ENCODE measurements at places on chromosomes 6 and 20.

- no peak for DNase-seq
Measured at GRCh38 chr6:3367630-3368029, 89.2 kb downstream of the SLC22A23 start.

- DNase-seq: no peak
Measured at GRCh38 chr20:61659994-61660346, 405.7 kb downstream of the TAF4 start.

DNA sequence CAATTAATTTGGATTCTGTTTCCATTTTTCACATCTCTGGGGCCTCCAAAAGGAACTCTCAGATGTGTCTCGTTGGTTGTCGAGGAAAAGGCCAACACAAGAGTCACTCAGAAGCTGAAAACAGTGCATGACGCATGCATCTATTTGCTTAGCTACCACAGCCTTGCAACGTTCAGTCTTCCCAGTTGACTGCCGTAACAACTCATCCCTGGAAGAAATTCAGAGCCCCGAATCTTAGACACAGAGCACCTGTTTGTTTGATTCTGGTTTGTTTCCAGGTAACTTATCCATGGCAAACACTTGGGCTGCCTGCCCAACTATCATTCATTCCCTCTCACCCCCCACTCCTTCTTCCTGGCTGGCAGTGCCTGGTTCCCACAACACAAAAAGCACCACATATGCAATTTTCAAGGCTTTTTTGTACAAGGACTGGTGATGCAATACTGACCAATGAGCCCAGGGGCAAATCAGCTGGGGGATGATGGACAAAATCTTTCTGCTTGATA is 60.5 kb downstream of the ZMYND8 start:
- DNase-seq: no peak

GRCh38 chr6:16047435-16047990 is 81.4 kb upstream of the MYLIP start:
- no peak for DNase-seq

DNA sequence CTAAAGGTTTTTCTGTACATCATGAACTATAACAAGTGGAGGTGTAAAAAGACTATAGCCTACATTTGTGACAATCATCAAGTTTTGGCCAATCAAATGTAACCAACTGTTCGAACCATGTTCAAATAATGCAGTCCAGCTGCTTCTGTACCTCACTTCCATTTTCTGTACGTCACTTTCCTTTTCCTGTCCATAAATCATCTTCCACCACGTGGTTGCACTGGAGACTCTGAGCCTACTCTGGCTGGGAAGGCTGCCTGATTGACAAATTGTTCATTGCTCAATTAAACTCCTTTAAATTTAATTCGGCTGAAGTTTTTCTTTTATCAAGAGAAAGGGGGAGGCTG is 270.4 kb upstream of the JARID2 start:
- no peak for DNase-seq

DNA sequence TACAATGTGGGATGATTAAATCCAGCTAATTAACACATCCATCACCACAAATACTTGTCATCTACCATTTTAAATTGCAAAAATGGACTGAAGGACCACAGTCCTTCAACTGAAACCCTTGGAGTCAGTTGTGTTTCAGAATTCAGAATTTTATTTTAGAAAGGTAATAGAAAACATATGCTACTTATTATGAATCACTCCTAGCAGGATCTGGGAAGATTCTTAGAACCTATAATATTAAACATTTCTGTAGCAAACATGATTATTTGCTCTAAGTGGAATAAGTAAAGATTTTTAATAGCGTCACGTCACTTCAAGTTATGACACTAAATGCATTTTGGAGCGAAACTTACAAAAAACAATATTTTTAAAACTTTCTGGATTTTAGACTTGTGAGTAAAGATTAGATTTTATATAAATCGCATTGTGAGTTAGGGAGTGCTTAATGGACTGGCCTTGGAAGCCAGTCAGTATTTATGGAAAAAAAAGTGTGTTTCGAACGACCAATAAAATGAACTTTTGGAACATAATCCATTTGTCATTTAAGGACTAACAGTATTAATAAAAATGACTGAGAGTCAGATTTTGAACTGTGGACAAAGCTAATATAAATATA is 71.8 kb upstream of the PHACTR2 start:
- no peak for DNase-seq

DNA sequence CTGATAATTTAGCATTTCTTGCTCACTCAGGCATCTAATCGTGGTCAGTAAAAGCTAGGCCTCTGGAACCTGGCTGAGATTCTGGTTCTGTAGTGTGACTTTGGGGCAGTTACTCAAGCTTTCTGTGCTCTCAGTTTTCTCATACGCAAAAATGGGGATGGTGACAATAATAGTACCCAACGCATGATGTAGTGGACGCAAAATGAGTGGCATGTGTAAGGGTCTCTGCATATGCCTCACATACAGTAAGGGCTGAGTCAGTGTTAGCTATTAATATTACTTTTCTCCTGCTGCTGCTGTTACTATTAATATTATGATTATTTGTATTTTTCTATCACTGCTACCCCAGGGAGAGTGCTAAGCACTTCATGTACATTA is 686 bp downstream of the GINS1 start:
- no peak for DNase-seq

GRCh38 chr20:52832151-52832774 is 139.9 kb upstream of the TSHZ2 start:
- DNase-seq: no peak

DNA sequence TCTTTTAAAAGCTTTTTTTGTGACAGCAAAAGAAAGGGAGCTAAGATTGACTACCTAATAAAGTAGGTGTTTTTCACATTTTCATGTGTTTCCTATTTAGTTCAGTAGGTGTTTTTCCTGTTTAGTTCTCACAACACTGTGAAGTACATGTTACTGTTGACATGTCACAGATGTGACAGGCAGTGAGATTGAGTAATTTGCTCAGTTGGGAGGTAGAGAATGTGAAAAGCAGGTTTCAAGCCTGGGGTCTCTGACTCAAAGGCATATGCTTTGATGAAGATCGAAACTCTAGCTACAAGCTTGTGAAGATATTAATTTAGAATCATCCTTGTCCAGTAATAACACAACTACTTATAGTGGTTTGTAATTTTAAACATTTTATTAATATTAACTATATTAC is 43.1 kb downstream of the SLX4IP start:
- DNase-seq: peak; percentile 26

GRCh38 chr20:8388707-8389106 is 256.6 kb downstream of the PLCB1 start:
- no peak for DNase-seq

- no peak for DNase-seq
Measured at GRCh38 chr6:30211306-30211705, 1.9 kb downstream of the TRIM26 start.

DNA sequence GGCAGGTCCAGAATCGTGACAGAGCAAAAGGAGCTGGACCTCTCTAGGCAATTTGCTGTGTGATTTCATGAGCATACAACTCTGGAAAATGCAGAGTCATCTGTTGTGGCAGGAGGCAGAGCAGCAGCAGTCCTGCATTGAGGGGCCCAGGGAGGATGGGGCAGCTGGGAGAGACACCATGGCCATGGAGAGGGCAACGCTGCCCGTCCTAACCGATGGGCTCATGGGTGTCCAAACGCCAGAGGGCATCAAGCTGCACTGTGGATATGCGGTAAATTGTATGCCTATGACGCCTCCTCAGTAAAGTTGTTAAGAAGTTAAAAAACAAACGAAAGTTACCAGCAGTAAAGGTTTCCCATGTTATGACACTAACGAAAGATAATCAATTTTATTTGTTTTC is 42.2 kb upstream of the DACT2 start:
- DNase-seq: no peak

DNA sequence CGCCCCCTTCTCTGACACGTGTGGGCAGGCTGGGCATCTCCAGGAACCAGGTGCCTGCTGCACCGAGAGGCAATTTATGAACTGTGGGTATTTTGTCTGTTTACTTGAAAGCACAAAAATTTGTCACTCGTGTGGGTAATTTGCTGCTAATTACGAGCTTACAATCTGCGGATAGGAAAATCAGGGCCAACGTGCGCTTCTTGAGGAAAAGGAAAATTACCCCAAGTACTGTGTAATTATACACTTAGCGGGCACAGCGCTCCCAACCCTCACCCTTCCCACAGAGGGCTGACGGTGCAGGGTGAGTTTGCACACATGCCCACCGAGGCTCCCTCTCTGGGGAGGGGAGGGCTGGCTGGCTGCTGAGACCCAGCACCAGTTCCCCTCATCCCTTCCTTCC is 25.3 kb upstream of the MDGA1 start:
- DNase-seq: no peak

GRCh38 chr20:46202766-46203509 is 84.8 kb downstream of the CD40 start:
- no peak for DNase-seq

DNA sequence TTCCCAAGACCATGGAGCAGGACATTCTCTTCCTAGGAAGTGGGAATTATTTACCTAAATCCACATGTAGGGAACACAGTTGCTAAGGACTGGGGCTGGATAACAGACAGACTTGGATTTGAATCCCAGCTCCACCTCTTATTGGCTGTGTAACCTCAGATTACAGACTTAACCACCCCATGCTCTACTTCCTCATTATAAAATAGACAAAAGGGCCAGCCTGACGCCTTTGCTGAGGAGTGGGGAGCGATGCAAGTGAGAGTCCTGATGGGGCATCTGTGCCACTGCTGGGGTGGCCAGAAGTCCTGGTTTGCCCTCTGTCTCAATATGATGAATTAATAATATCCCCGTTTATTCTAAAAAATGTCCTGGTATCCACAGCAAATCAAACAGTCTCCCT is 46.8 kb downstream of the SPATA2 start:
- no peak for DNase-seq

DNA sequence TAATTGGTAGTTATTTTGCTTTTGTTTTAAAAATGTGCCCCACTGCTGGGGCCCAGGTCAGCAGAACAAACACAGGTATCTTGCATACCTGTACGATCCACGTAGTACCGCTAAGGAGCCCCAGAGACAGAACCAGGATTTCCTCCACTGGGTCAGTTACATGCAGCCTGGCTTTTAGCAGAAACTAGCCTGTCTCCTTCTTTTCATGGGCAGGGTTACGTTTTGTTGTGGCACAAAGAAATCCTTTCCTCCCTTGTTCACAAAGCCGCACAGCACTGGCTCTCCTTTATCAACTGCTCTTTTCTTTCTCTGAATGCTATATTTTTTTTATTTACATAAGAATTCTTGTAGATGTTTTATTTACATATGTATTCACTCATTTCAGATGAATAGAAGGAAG is 190.3 kb upstream of the POU3F2 start:
- no peak for DNase-seq

DNA sequence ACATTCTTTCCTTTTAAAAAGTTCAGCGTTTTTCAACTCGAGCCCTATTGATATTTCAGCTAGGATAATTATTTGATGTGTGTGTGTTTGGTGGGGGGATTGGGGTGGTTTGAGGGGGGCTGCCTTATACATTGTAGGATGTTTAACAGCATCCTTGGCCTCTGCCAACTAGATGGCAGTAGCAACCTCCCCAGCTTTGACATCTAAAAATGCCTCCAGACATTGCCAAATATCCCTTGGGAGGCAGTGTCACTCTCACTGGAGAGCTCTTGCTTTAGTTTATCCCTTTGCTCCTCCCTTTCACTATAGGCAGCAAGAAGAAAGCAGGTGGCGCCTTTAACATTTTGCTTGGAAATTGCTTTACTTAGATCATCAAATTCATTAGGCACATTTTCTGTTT is 14.6 kb upstream of the TP53TG5 start:
- DNase-seq: no peak

DNA sequence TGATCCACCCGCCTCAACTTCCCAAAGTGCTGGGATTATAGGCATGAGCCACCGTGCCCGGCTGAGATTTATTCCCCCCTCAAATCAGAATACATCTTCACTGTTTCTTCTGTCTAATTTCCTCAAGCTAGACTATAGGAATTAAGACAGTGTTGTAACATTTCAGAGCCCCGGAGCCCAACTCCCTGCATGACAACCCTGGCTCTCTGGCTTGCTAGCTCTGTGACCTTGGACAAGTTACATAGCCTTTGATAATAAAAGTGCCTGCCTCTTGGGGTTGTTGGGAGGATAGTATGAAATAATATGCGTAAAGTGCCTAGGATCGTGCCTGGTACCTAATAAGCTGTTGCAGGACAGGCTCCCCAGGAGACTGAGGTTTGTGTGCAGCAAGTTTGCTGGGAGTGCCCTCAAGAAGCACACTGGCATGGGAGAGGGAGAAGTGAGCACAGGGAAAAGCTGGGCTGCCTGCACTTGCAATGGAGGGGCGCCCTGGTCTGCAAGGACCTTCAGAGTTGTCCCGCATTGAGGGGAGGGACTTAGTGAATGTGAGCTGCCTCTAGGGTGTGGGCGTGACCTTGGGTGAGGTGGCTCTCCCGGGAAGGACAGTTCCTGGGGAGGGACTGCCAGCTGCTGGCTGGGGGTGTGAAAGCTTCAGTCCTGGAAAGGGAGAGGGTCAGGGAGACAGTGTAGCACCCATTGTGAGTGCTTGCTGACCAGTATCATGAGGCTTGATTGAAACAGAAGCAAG is 43.4 kb downstream of the TAF8 start:
- no peak for DNase-seq

DNA sequence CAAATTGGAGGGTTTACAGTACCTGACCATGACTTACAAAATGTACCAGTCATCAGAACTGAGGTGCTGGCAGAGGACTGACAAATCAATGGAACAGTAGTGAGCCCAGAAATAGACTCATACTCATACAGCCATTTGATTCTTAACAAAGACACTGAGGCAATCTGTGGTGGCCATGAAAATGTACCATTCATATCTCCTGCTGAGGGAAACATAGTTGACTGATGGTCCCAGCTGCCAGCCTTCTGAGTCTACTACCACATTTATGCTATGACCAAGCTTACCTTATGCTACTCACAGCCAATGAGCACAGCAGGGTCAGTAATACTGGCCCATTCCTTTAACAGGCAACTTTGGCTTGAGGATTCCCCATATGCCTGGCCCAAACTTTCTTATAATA is 88.6 kb downstream of the WASF1 start:
- DNase-seq: no peak

GRCh38 chr6:155050311-155050710 is 55.2 kb downstream of the TIAM2 start:
- DNase-seq: peak; percentile 54

DNA sequence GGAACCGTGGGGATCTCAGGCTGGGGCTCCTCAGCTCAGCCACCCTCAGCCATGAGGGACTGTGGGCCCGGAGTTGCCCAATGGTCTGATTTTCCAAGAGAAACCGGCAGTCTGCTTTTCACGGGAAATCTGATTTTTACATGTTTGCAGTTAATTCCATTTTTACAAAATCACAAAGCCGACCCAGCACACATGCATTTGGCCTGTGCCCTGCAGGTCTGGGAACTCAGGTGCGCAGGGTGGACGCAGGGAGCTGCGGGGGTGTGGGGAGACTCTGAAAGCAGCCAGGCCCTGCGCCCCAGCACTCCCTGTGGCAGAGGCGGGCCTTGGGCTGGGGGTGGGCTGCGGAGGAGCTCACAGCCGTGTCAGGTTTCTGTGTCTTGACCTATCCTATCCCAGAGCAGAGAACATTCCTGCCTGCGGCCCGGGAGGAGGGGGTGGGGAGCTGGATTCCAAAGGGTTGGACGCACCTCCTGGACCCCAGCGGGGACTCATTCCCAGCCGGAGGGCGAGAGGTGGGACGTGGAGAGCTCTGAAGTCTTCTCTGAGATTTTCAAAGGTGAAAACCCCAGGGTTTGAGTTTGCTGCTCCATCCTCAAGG is 60.6 kb downstream of the ADNP start:
- DNase-seq: no peak

Measured in GM20000 (cell line).